Transverse colon (tissue), 4 donors: ENCODE measurements at places on chromosomes 12 and 14. TPM values are rescaled to one million over a fixed set of nuclear protein-coding genes. Genes with fewer than 3 reads are reported as not detected.
A peak's percentile ranks its signal among the peaks of the same experiment; 100 is the strongest.

Gene SIX1
- total RNA-seq: not detected

Gene TCL1B
- 0.64 TPM for total RNA-seq

Gene SLC38A4
- 2.2 TPM for total RNA-seq

Gene CCDC77
- 2.9 TPM for total RNA-seq

Gene ALG10
- 1.1 TPM for total RNA-seq

Gene CLEC14A
- 2.4 TPM for total RNA-seq

Gene STYK1
- total RNA-seq: 41.6 TPM

DNA sequence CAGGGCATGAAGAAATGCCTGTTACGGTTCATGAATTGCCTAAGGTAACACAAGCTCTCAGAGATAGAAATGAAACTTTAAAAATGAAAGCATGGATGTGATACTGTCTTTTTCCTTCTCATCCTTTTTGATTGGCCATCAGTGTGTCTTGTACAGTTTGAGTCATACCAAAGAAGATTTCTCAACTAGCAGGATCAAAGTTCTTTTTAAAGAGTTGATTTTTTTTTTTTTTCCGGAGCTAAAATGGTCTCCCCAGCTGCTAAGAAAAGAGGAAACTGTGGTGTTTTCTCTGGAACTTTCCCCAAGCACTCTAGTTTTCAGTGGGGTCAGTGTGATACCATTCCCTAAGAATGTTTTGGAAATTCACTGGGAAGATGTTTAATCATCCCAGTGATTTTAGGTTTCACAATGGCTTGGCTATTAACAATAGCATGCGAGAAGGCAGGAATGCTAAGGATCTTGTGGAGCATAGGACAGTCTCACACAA, 105.0 kb downstream of the ETNK1 start:
- H3K27ac ChIP-seq: no peak overlapping the region
- H3K36me3 ChIP-seq: no peaks in the 10 kb centered on the region
- H3K27me3 ChIP-seq: no peaks in the 10 kb centered on the region
- no peaks in the 10 kb centered on the region for H3K4me1 ChIP-seq
- no peak overlapping the region for H3K4me3 ChIP-seq

GRCh38 chr12:1859643-1860042, 39.3 kb downstream of the LRTM2 start:
- no peak overlapping the region for H3K27ac ChIP-seq
- no peaks in the 10 kb centered on the region for H3K4me1 ChIP-seq
- no peak overlapping the region for H3K4me3 ChIP-seq
- H3K36me3 ChIP-seq: no peaks in the 10 kb centered on the region
- H3K27me3 ChIP-seq: peaks cover 3% of the 10 kb centered on the region

DNA sequence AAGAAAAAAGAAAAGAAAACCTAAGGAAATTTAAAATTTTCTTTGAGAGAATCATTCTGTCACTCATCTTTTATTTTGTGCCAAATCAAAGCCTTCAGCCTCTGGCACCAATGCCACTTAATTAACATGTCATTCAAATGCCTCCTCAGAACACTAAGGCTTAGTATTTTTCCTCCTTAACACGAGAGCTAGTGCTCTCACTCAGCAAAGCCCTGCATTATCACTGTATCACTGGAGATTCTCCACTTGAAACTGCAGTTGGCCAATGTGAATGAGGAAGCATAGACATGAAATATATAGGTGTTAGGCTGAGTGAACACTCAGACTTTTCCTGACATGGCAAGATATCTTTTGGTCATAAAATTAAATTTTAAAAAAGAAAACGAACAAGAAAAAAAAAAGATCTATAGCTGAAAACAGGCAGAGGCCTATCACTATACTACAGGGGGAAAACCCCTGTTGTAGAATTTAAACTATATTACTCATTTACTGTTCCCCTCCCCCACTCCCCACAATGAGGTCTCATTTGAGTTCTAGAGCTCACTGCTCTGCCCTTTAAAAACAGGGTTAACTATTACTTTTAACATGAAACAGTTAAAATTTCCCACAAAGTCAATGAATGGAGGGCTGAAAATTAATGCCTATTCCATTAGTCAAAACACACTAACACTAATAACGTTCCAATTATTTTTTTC, 5.1 kb downstream of the MBIP start:
- H3K4me3 ChIP-seq: no peak overlapping the region
- H3K4me1 ChIP-seq: peaks cover 3% of the 10 kb centered on the region
- DNase-seq: no peak
- no peak overlapping the region for H3K27ac ChIP-seq

- no peaks in the 10 kb centered on the region for H3K27me3 ChIP-seq
- no peak overlapping the region for H3K4me3 ChIP-seq
- no peak overlapping the region for H3K27ac ChIP-seq
- H3K36me3 ChIP-seq: no peaks in the 10 kb centered on the region
These were observed 44.2 kb downstream of the GPR137C start for GRCh38 chr14:52596861-52597260.

- no peak for DNase-seq
- H3K27me3 ChIP-seq: no peaks in the 10 kb centered on the region
- no peaks in the 10 kb centered on the region for H3K4me1 ChIP-seq
These were observed 6.2 kb downstream of the RERG start for GRCh38 chr12:15214851-15215601.

DNA sequence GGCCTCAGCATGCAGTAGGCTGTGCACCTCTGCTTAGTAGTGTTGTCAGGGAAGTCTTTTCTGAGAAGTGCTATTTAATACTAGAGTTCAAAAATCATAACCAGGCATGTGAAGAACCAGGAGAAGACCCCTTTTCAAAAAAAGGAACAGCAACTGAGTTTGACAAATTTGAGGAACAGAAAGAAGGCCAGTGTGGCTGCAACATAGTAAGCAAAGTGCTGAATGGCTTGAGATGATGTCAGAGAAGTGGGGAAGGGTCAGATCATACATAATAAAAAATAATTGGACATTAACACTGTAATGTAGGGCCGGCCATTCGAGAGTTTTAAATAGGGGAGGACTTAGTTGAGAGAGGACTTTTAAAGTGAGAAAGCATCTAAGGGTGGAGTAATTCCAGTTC, 11.1 kb upstream of the CNTN1 start:
- no peaks in the 10 kb centered on the region for H3K36me3 ChIP-seq
- no peaks in the 10 kb centered on the region for H3K27me3 ChIP-seq

GRCh38 chr14:100640471-100641273, 53.5 kb upstream of the BEGAIN start:
- DNase-seq: peak; percentile 57
- no peaks in the 10 kb centered on the region for H3K36me3 ChIP-seq
- H3K27me3 ChIP-seq: no peaks in the 10 kb centered on the region
- peaks cover 9% of the 10 kb centered on the region for H3K4me1 ChIP-seq
- H3K27ac ChIP-seq: no peak overlapping the region

GRCh38 chr14:91272341-91273272, 28.1 kb upstream of the GPR68 start:
- H3K27me3 ChIP-seq: no peaks in the 10 kb centered on the region
- DNase-seq: no peak
- H3K4me3 ChIP-seq: no peak overlapping the region
- no peak overlapping the region for H3K27ac ChIP-seq

DNA sequence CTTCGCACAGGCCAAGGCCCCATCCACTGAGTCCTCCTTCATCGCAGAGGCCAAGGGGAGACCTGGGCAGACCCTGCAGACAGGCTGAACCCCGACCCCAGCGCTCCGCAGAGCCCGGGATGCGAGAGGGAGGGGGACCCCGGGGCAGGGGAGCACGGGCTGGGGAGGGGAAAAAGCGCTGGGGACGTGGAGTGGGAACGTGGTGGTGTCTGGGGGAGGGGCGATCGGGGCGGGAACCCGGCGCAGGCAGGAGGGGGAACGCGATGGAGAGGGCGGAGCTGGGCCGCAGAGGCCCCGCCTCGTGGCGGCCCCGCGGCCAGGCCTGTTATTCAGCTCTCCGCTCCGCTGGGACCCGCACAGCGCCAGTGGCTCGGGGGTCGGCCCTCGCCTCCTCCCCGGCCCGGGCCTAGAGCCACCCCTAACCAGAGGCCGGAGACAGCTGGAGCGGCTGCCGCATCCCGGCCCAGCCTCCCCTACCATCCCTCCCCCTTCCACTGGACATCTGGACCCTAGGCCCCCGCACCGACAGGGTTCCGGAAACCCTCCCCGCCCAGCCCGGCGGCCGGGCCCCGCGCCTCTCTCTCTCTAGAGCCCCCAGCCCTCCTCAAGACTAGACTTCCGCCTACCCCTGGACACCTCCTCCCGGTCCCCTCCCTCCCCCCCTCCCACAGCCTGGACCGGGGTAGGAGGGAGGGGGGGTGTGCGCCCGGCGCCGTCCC, at the start of gene ARHGEF25:
Gene ARHGEF25, plus strand, starts transcription at position 328 of the 719 bp plus-strand sequence. CDS start 460 bp downstream, outside the sequence.
- H3K4me1 ChIP-seq: peaks cover 28% of the 10 kb centered on the region
- H3K27ac ChIP-seq: peak within 1 kb of the TSS; percentile 81
- no peaks in the 10 kb centered on the region for H3K36me3 ChIP-seq
- peak within 1 kb of the TSS; percentile 94 for H3K4me3 ChIP-seq
- H3K27me3 ChIP-seq: peaks cover 56% of the 10 kb centered on the region

DNA sequence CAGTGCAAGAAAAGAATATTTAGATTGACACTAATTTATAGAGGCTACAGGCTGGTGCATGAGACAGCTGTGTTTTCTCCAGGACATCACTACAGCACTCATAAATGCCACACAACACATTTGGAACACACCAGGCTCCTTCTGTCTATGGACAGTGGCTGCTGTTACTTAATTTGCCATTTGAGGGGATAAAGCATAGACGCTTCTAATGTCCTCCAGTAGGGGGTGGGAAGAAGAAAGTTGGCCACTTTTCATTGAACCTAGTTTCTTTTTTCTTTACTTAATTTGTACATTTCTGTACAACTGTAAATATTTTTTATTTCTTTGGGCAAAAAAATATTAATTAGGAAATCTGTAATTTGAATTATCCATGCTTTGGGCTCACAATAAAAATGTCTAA, 12.4 kb upstream of the RTN1 start:
- H3K27ac ChIP-seq: no peak overlapping the region
- no peak for DNase-seq
- H3K4me3 ChIP-seq: no peak overlapping the region

DNA sequence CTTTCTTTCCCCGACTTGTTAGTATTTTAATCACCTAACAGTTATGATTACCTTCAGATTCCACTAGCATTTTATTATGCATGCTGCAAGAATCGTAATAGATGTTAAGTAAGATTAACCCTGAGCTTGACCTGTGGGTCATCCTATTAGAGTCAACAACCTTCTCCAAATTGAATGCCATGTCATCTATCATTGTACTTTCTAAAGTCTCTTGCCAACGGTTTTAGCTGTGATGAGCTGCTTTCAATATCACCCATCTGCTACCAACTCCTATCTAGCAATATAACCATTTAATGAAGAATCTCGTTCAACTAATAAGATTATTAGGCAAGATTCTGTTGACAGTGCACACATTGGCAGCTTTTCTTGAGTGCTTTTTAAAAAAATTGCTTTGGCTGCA, 33.7 kb downstream of the DACT1 start:
- no peak overlapping the region for H3K4me3 ChIP-seq
- no peaks in the 10 kb centered on the region for H3K27me3 ChIP-seq
- H3K4me1 ChIP-seq: no peaks in the 10 kb centered on the region
- no peak for DNase-seq
- no peaks in the 10 kb centered on the region for H3K36me3 ChIP-seq
- no peak overlapping the region for H3K27ac ChIP-seq

DNA sequence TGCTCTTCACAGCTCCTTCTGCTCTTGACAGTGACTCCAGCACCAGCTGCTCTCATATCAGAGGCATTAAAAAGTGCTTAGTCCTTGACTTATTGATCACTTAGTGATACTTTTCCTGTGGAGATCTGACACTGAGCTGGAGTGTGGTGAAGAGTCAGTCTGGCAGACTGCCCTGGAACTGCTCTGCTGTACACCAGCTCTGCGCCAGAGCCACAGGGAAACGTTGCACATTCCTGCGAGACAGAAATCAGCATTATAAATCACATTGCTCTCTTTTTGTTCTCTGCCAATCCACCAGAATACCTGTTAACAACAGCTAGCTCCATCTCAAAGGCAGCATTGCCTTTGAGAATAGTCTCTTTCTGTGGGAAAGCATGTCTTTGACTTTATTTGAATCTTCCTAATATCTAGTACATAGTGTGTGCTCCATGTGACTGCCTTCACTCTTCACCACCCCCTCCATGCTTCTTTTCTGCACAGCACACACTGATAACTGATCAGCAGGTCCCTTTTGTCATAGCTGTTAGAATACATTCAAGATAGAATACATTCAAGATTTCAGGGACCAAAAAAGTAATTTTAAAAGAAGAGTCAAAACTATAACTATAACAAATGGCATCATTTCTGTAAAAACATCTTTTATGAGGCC, 48.2 kb upstream of the VSX2 start:
- H3K4me3 ChIP-seq: no peak overlapping the region
- H3K27me3 ChIP-seq: no peaks in the 10 kb centered on the region
- no peaks in the 10 kb centered on the region for H3K4me1 ChIP-seq
- no peaks in the 10 kb centered on the region for H3K36me3 ChIP-seq
- H3K27ac ChIP-seq: no peak overlapping the region
